RWPE1 (cell line): ENCODE measurements at places on chromosomes 7 and 10.

DNA sequence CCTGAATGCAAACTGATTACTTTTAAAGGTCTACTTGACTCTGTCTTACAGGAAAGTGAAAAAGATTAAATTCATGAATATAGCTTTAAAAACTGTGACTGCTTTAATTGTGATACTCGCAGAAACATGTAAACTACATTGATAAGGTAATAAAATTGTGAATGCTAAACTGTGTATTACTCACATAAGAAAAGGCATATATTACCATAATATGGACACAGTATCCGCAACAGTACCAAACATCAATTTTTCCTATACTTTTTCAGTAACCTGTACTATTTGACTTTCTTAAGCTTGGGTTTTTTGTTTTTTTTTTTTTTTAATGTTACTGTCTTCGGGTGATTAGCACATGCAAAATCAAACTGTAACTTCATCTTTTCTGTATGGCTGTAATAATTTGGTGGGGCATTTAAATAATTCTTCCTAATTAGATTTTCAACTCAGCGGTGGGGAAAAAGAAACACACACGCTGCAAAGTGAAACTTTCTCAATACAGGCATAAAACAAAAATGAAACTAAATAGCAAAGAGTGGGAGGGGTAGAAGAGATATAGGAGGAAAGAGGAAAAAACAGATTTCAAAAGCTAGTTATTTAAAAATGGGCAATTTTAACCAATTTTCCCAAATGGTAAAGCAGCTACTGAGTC lies 23.2 kb downstream of the NT5C3A start:
- peak; percentile 26 for DNase-seq

GRCh38 chr7:38060116-38060515 lies 117.9 kb upstream of the STARD3NL start:
- DNase-seq: no peak

DNA sequence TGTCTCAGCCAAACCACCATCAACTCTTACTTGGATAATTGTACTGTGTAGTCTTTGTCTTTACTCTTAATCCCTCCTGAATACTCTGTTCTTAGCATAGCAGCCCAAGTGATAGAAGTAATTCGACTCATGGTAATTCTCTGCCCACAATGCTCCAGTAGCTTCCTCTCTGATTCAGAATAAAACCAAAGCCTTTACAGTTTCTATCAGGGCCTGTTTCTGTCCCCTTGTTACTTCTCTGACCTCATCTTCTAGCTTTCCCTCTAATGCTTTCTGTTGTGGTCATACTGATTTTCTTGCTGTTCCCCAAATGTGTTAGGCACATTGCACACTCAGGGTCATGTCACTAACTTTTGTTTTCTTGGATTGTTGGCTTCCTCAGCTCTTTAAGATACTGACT lies 8.0 kb downstream of the ZNF518A start:
- DNase-seq: no peak

GRCh38 chr10:77514870-77515269 lies 122.7 kb downstream of the KCNMA1 start:
- DNase-seq: no peak

- DNase-seq: no peak
These were observed 10.8 kb downstream of the GIMAP6 start for GRCh38 chr7:150621376-150621775.

GRCh38 chr10:44465401-44466115 lies 80.7 kb upstream of the CXCL12 start:
- DNase-seq: no peak

GRCh38 chr7:127396184-127396583 lies 3.7 kb upstream of the ZNF800 start:
- DNase-seq: no peak

GRCh38 chr7:147079921-147080420 lies 963.4 kb downstream of the CNTNAP2 start:
- no peak for DNase-seq

DNA sequence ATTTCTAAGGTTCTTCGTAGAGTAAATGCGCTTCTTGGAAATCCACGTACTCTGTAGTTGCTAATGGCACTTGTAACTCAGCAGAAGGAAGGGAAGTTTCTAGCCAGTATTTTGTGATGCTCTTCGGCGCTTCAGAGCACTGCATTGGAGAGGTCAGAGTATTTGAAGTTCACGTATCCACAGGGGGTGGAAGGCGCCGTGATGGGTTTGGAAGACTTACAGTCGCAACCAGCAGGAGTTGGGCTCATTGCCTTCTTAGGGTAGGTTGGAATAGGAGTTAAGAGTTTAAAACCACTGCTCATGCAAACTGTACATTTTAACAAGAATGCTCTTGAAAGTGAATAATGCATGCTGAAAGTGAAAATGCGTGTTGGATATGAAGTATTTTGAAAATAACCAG lies 49.1 kb downstream of the SHH start:
- DNase-seq: no peak

GRCh38 chr7:100443096-100443840 lies 7.0 kb upstream of the PPP1R35 start:
- DNase-seq: no peak

DNA sequence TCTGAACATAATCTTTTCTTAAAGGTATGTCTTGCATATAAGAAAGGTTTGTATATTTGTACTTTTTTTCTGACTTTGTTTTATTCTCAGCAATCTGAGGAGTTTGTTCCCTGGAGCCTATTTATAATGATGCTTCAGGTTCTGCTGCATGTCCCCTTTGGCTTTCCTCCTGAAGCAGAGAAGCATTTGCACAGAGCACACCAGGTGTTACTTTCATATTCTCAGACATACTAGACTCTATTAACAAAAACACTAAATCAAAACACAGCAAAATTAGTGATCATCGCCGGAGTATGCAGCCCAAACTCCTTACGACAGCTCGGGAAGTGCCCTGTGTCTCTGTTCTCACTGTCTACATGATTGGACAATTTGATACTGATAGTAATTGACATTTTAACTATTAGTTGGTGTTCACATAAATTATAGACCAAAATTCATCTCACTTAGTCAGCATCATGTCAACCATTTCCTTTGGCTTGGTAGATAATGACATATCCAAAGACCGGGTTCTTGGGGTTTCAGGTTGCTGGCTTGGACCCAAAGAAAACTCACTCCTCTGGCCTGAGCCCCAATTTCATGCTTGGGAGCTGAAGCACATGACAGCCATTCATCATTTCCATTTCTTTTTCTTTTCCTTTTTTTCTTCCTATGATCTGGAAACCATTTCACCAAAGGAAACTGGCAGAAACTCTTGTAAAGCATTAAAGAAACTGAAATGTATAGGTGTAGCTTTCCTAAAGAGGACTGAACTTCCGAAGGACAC lies 400.1 kb upstream of the NRP1 start:
- DNase-seq: no peak

DNA sequence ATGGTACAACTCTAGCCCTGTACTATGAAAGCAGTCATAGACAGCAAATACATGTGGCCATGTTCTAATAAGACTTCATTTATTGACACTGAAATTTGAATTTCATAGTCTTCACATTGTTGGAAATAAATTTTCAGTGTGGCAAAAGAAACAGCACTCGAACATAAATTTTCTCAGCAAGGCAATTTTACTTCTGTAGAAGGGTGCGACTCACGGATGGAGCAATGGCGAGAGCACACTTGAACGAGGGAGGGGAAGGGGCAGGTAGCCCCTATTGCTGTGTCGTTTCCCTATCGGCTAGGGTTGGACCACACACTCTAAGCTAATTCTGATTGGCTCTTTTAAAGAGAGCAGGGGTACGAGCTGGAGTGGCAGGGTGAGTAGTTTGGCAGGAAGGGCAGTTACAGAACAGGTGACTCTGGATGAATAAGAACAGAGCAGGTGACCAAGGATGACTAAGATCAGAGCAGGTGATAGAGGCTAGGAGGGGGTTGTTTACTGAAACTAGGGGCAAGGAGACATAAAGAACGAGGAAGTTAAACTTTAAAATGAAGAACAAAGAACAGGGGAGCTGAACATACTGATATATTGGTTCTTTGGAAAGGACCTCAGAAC lies 52.0 kb downstream of the LRRC4 start:
- no peak for DNase-seq

DNA sequence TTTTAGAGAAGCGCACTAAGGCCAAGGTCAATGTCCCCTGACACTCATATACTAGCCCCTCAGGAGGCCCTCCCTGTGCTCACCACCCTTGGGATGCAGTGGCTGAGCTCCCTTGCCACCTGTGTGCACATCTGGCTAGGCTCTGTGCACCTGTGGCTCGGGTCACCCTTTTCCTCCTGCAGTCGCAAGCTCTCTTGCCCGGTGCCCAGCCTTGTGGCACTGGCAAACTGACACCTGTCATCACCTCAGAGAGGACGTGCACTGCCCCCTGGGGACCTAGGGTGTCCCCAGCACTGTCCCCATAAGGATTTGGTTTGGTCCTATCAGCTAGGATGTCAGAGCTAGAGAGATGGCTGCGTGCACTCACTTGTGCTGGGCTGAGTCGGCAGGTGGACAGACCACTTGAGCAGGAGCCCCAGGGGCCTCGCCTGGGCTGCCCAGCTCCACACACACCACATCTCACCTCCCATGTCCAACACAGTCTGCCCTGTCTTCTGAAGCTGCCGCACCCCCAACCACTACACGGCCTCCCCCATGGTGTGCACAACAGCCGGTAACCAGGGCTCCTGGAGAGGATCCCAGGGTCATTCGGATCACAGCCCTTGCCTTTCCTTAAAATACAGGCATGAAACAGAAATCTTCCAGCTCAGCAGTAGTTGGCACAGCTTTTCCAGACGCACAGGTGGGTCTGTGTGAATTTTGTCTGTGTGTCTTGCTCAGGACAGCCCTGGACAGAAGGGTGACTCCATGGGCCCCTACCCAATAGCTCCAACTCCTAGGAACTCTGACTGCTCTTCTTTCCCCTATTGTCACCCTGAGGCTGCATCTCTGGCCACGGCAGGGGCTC lies 111.0 kb downstream of the GRID1 start:
- DNase-seq: no peak

DNA sequence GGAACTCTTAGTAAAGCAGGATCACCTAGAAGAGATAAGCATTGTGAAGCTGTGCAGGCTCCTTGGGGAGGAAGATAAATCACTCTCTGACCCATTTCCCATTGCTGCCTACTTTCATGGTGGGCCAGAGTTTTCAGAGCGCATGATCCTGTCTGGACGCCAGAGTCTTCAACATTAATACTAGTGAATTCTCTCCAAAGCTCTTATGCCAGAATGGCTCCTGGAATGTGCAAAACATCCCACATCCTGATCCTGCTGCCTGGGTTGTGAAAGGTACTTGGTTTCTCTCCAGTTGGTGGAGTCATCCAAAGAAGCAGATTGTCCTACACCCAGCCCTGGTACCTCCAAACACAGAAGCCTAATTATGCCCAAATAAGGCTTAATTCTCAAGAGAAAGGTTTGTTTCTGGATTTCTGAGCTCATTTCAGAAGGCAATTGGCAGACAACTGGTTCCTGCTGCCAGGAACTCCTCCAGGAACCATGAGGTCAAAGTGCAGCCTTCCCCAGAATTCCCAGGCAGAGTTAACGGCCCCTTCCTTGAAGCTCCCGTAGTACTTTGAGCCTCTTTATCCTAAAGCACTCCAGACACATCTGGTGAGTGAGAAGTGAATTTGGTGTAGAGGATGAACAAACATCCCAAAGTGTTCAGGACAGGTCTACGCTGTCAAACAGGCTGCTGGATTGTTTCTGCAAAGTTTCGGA lies 495.2 kb downstream of the PLXNA4 start:
- DNase-seq: no peak

DNA sequence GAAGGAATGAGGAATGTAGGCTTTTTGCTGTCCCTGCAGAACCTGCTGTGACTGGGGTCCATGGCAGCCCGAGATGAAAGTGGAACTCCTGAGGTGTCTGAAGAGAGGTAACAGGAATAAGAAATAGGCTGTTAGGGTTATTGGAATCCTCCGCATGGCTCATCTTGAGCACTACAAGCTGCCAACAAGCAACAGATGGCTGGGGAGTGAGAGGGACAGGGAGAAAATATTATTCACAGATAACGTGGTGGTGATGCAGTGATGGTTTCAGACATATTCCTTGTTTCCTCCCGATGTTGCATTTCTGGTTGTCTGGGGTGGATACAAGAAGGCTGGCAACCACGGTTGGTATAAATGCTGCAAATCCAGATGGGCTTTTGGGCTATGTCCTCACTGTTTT lies 46.1 kb downstream of the AP3M1 start:
- no peak for DNase-seq

- DNase-seq: no peak
These were observed 153.0 kb upstream of the GPR26 start for GRCh38 chr10:123512901-123513775.

DNA sequence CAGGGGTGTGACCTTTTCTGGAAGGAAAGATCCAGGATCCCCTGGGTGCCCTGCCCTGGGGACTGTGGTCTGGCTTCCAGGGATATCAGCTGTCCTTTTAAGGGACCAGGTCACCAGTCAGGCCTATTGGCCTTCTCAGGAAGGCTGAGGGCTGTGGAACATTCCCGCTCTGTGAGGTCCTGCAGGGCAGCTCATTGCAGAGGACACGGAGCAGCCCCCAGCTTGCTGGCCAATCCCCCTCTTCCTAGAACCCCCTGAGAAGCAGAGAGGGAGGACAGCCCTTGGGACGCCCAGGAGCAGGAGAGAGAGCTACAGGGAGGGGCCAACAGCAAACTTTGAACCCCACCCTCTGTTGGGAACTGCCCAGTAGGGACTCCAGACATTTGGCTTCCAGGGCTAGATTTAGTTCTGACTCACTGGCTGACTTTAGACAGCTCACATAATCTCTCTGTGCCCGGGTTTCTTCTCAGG lies 67.9 kb upstream of the COL13A1 start:
- peak; percentile 66 for DNase-seq

DNA sequence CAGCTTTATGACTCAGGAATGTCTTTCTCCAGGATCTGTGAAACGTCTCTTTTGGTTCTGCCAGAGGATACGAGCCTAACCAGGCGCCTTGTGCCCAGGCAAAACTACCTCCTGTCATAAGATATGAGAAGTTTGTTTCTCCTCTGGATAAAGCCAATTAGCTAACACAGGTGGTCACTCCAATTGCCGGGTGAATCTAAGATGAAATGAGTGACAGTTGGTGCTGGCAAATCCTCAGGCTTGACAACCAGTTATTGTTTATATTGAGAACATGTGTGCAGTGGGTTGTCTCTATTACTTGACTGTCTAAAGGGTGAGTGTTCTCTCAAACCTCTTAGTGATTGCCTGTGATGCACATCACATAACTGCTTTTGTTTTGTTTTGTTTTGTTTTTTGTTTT lies 449.1 kb downstream of the XPNPEP1 start:
- DNase-seq: no peak
